ENCODE measurements at places on chromosomes 1 and 21.

GRCh38 chr1:152777510-152778137 lies 2.7 kb downstream of the LCE1F start:
- no peak for DNase-seq

DNA sequence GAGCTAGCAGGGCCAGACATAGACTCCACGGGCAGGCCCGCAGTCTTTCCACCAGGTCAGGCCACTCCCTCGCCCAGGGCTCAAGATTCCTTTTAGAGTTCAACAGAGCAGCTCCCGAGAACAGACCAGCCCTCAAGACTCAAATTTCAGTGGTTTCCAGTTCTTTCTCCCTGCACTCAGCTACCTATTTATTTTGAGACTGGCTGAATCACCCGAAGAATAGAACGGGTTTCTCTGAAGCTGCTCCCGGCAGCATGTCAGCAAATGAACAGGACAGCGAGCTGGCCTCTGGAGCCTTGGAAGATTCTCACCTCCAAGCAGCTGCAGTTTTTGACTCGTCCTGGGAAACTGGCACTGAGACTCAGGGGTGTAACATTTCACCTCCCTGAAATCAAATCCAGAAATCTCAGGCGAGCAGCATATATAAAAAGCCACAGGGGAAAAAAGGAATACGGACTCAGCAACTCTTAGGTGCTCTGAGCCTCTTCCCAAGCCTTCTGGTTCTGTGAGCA lies 177.9 kb downstream of the CLIC6 start:
- no peak for DNase-seq

GRCh38 chr1:244074559-244075171 lies 23.6 kb downstream of the ZBTB18 start:
- no peak for DNase-seq

- no peak for DNase-seq
Observed at GRCh38 chr1:88557014-88557413, 127.1 kb upstream of the PKN2 start.

- no peak for DNase-seq
Observed at GRCh38 chr1:84525779-84526178, 19.4 kb upstream of the GNG5 start.

DNA sequence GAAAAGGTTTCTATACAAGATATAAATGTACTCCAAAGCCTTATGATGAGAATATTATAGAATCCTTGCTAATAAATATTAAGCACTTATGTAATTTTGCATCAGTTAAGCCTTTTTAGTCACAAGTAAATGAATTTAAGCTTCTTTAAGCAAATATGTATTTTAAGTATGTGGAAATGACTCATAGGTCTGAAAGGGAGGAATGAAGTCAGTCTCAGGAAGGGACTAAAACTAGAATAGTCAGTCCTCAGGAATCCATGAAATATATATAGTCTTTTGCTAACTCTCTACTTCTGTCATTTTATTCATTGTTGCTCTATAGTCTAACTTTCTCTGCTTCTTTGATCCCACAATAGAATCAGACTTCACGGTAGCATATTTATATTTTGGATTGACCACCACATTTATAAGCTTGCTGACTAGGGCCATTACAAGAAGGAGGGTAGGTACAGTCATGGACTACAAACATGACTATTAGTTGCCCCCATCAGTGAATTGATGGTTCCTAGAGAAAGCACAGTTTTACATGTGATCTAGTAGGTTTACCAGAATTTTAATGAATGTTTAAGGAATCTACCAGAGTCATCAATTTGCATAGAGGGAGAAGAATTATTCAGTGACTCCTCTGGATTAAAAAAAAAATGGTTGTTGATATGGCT lies 20.2 kb upstream of the RABGGTB start:
- no peak for DNase-seq

- DNase-seq = no peak
Observed at GRCh38 chr21:44714905-44715304, 3.5 kb upstream of the TSPEAR start.

- DNase-seq = no peak
Observed at GRCh38 chr1:95431235-95431634, 197.2 kb downstream of the RWDD3 start.

DNA sequence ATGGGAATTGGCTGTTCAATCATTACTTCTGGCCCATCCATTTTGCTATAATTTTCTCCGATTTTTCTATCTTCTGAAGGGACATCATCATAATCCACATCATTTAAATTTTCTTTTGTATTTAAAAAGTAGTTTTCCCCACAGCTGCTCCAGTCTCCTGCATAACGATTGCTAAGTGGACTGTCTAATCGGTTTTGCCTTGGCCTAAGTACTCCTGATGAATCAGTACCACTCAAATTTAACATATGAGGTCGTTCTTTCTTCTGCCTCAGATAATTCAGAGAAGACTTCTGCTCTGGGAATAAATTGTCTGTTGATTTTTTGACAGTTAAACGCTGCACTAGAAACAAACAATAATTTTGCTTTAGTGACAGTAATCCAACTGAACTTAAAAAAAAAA lies 41.9 kb downstream of the SYDE2 start:
- no peak for DNase-seq

- DNase-seq = no peak
Observed at GRCh38 chr1:225658041-225658440, 5.1 kb upstream of the ENAH start.

- DNase-seq = no peak
Observed at GRCh38 chr1:171252482-171252881, 4.2 kb downstream of the FMO1 start.

- no peak for DNase-seq
Observed at GRCh38 chr1:165369255-165369848, 12.8 kb upstream of the LMX1A start.

GRCh38 chr1:36511804-36512798 lies 29.4 kb upstream of the CSF3R start:
- DNase-seq = no peak

GRCh38 chr21:46205766-46206162 lies 21.5 kb upstream of the SPATC1L start:
- no peak for DNase-seq

- DNase-seq = no peak
Observed at GRCh38 chr1:31696242-31696641, 7.6 kb downstream of the COL16A1 start.

GRCh38 chr21:36696390-36697059 lies 2.4 kb upstream of the SIM2 start:
- peak; percentile 20 for DNase-seq

DNA sequence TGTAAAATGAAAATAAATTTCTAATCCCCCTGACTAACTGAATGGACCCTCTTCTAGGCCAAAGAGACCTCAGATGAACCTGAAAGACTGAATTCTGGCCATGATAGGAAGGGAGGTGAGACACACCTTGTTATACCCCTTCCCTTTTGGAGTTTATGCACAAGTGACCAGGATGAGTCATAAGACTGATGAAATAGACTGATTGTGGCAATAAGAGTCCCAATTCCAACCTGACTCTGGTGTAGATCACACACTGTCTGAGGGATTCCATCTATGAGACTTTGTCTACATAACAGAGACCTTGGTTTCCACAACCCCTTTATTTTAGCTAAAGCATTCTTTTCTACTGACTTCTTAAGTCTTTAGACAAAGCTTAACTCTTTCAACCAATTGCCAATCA lies 13.5 kb upstream of the OR2G2 start:
- no peak for DNase-seq

DNA sequence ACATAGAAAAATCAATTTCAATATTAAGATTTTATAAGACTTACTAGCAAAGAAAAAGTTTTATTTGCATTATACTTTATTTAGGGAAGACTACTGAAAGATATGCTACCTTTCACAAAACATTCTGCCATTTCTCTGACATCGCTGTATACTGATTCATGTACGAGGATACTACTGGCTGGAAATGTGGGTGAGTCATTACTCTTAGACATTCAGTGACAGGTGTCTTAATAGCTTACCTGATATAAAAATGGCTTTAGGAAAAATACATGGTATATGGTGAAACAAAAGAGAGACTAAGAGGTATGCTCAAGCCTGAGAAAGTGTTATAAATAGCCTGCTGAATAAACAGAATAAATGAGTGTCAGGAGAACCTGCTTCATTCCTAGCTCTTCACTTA lies 73.0 kb upstream of the EXO1 start:
- DNase-seq = no peak

DNA sequence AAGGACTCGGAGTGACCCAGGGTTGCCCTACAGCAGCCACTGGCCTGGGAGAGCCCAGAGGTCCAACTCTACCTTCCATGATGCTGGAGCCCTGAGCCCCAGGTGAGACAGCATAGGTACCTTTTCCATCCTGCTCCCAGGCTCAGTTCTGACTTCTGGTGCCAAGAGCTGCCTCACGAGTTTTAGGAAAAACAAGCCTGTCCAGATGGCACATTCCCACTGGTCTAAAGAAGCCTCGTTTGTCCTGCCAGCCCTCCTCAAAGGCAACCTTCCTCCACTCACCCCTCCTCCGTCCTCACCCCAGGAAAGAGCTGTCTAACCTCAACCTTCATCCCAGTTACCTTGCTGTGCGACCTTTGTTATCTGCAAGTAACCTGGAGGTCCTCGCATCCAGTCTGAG lies 53.5 kb upstream of the PRELP start:
- DNase-seq = no peak

DNA sequence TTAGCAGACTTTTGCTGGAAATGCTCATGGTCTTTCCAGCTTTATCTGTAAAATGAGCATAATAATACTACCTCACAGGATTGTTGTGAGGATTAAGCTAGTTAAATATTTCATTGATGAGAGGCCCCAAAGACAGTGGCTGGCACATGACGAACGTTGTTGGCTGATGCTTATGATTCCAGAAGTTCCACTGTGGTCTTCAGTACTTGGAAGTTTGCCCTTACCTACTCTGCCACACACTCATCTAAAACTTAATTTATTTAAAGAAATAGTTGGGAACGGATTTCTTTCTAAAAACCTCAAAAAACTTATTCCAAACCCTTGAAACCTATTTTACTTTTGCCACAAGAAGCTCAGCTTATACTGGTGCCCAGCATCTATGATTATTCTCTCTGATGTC lies 170.7 kb downstream of the DHRS3 start:
- DNase-seq = no peak

DNA sequence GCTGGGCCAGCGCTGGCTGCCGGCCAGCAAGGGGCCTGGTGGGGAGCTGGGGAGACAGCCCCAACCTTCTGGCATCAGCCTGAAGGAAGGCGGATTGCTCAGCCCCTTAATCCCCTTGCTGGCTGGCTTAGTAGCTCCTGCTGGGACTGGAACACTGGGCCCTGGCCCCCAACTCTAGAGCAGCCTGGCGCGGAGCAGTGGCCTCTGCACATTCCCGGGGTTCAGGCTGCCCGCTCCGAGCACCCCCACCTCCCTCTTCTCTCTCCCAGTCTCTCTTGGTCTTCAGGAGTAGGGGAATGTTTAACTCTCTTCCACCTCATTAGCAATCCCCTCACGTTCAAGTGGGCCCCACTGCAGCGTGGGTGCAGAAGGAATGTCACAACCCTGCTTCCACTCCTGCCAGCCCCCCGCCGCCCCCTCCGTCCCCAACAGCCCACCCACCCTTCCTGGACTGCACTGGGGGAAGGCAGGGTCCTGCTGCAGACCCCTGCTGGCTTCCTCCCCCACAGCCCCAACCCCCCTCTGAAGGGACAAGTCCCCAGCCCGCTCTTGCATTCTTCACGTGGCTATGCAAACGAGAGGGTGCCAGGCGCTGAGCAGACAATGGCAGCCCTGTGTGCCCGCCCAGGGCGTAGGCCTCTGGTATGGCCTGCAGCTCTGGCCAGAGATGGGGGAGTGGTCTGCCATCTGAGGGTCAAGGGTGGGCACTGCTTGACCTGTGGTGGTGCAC lies 980 bp upstream of the CLDN19 start:
- no peak for DNase-seq

DNA sequence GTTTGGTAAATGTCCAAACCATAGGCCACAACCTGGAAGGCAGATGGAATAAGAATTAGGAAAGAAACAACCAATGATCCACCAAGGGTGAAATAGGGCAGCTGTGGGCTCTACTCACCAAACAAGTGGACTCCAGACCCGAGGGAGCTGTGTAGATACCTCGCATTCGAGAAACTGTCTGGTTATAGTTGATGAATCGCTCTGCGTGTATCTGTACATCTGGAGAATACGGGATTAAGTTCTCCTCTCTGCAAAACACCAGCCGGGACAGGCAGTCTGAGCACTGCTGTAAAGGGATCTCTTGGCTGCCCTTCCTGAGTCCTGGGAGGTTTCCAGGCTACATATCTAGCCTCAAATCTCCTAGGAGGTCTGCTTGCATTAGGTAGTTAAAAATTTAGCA lies 9.4 kb upstream of the UBR4 start:
- no peak for DNase-seq

DNA sequence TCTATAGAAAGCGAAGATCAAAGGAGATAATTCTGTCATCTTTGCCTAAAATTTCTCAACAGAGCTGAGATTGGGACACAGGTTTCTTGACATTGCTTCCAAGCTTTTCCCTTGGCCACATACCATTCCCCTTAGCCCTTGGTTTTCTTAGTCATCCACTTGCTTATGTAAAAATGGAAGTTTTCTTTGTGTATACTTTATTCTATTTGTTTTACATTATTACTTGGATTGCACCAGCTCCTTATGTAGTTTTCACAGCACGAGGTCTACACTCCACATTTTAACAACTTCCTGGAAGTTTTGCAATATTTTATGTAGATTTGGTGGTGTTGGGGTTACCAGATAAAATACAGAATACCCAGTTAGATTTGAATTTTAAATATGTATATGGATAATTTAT lies 129.8 kb downstream of the PLA2G4A start:
- DNase-seq = no peak

DNA sequence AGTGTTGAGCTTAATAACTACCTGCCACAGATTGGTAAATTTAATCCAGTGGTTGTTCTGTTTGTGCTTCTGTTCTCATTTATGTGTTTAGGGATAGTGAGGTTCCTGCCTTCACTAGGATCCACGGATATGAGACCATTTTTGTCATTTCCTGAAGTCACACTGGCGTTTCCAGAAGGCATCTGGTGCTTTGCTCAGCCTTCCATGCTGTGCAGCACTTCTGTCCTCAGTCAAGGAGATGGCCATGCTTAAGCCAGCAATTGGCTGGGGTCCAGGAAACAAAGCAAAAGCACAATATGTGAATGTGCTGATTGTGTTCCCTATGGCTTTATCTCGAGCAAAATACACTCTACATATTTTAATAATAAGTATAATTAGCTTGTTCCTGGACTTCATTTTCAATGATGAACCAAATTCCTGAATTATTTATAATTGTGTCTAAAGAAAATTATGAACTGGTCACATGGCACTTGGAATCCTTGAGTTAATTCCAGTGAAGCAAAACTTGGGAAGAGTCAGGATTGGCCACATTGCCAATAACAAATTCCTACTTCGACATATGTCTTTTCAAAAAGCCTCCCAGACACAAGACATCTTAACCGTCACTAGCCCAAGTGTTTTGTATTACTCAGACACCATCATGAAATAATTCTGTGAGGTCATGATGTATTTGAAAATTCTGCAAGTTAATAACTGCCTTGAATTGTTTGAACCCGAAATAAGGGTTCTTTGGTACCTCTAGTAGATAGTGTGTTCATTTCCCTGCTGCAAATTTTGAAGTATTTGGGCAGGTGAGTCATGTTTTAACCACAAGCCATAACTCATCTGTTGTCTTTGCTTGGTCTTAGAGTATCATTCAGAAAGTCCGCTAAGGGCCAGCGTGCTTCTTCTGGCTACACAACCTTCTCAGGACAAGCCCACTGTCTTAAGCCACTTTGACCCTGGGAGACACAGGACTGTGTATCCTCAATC lies 412.4 kb downstream of the DISC1 start:
- no peak for DNase-seq
